ENCODE measurements at places on chromosomes 3 and 15.

DNA sequence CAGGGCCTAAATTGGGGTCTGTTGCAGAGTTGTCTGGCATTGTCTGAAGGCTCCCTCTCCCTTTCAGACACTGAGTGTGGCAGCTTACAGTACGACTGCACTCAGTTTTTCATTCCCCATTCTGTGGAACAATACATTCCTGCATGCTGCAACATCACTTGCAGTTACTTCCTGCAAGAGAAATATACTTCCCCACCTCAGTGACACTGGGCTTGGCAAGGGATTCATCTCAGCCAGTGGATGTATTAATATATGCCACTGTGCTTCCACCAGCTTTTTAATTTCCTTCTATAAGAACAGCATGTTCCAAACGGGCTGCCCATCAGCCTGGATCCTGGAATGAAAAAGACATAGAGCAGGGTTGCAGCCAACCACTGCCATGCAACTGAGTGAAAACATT lies 23.1 kb downstream of the B3GALNT1 start:
- no peak for DNase-seq

DNA sequence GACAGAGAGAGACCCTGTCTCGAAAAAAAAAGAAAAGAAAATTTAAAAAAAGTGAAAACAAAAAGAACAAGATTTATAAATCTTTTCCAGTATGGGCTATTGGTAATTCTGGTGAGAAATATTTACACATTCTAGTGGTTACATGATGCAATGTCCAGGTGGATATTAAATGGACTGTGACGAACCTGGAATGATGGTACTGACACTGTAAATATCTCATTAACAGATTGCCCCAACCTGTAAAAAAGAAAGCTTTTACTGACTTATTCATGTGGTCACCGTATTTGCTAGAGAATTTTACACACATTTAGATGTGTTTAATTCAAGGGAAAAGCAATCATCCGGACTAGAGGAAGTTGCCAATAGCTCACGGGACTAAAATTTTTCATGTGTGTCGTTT lies 162.1 kb upstream of the LRIG1 start:
- no peak for DNase-seq

DNA sequence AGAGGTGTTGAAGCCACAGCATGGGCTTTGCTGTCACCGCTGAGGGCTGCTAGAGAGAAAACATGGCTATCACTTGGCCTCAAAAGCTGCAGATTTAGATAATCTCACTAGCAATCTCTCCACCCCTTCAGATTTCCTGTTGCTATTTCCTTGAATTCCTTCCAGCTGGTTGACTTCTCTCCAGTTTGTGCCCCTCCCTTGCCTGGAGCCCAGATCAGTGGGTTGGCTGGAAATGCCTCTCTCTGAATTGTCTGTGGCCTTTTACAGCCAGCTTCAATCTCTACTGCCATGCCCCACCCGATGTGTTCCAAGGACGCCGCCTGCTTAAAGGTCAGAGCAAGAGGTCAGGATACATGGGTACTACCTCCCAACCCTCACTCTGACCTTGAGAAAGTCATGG lies 294.1 kb downstream of the NTRK3 start:
- DNase-seq, result no peak

GRCh38 chr15:77513226-77513625 lies 92.5 kb downstream of the HMG20A start:
- no peak for DNase-seq

GRCh38 chr15:38665586-38666305 lies 101.1 kb upstream of the RASGRP1 start:
- DNase-seq, result no peak

- DNase-seq, result no peak
Measured at GRCh38 chr15:34338347-34338746, 766 bp upstream of the SLC12A6 start.

DNA sequence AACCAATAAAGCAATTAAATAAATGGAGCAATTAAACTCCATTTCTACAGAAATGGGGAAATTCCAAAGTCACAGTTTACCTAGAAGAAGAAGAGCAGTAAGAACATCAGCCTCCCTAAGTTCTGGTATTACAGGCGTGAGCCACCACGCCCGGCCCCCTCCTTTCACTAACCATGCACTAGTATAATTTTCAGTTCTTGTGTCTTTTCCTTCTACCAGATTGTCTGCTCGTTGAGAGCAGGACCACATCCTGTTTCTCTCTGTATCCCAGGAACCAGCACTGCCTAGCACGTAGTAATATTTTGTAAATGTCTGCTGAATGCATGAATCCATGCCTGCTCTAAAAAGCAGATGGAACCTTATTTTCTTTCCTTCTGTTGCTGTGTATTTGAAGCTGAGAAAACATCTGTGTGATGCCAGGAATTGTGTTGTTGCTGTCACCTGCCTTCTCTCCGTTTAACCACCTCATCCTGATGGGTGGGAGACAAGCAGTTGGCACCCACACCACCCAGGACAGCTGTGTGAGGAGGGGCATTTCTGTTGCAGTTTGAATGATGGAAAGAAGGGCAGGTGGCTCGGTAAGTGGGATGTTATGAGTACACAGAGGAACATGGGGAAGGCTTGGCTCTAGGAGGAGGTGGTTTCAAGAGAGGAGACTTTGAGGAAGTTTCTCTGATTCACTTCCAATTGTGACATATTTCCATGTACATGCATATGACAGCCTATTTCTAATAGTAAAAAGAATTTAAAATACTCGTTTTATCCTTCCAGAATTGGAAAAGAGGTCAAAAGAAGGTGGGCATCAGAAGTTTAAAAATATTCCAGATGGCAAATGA lies 30.1 kb downstream of the PXYLP1 start:
- DNase-seq, result no peak

DNA sequence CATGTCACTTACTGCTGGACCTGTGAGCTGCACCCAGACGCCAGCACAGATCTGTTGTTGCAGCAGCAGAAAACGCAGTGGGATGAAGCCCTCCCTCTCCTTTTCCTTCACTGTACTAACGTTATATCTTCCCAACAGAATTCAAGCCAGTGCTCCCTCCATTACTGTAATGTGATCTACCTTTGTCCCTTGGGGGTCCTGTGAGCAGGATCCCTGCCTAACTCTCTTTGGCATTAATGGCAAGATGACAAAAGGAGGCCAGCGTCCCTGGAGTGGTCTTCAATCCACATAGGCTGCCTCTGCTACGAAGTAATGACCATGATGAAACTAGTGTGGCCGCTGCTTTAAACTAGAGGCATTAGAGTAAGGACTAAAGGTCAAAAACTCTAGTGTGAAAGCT lies 69.3 kb upstream of the SOX14 start:
- DNase-seq, result no peak

DNA sequence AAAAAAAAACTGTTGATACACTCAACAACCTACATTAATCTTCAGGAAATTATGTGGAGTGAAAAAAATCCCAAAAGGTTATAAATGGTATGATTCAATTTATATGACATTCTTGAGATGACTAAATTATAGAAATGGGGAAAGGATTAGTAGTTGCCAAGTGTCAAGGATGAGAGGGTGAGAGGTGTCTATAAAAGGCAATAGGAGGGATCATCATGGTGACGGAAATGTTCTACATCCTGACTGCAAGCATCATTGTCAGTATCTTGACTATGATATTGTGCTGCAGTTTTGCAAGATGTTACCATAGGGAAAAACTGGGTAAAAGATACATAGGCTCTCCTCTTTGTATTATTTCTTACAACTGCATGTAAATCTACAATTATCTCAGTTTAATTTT lies 125.6 kb downstream of the FRMD5 start:
- DNase-seq, result no peak

- no peak for DNase-seq
Measured at GRCh38 chr3:79200456-79200855, 567.3 kb downstream of the ROBO1 start.

DNA sequence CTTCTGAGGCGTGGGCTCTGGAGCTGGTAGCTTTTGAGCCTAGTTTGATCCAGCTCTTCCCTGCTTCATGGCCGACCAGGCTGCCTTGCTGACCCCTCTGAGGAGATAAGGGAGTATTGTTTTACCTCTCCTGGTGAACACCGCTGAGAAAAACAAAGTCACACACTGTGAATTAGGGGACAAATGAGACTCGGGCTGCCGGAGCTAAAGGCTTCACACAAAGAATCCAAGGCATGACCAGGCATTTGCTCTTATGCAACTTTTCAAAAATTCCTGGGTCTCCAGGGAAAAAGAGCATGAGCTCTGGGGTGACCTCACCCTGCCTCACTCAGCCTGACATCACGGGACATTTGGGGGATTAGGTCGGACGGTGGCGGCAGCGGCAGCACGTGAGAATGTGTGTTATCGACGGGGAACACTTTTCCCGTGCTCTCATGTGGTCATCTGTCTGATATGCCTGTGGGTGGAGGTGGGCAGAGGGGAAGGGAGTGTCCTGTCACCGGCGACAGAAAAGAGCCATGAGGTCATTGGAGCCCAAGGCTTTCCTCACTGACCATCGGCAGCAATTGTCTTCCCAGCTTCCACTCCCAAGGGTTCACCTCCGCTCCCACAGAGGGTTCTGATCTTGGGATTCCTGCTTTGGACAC lies 61.0 kb downstream of the TMEM44 start:
- DNase-seq, result peak; percentile 94

GRCh38 chr3:12890610-12891390 lies 49.4 kb upstream of the RPL32 start:
- no peak for DNase-seq

- DNase-seq, result peak; percentile 31
Measured at GRCh38 chr3:155442072-155442471, 148.6 kb upstream of the STRIT1 start.

- DNase-seq, result no peak
Measured at GRCh38 chr3:14389716-14390115, 12.7 kb upstream of the SLC6A6 start.

DNA sequence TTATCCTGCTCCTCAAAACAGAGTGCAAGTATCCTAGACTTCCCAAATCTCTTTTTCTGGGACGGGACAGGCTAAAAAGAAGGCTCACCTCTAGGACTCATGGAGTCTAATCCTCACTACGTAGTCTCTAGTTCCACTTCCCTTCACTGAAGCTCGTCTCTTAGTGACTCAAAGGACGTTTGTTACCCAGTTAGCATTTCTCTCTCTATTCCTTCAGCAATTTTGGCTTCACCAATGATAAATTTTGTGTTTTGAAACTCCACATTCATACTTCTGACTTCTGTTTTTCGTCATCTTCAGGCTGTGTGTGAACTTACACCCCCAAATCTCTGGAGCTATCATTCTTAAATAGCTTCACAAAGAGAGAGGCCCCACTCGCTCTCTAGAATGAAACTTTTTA lies 627.1 kb downstream of the NAALADL2 start:
- no peak for DNase-seq

Data from foreskin fibroblast (primary cell).